ENCODE measurements at places on chromosomes 6 and 20.

- no peaks in the 10 kb centered on the region for H3K36me3 ChIP-seq
- no peak overlapping the region for H3K4me3 ChIP-seq
- no peak overlapping the region for H3K27ac ChIP-seq
- DNase-seq, result no peak
- no peaks in the 10 kb centered on the region for H3K27me3 ChIP-seq
- H3K4me1 ChIP-seq, result no peaks in the 10 kb centered on the region
Measured at GRCh38 chr6:117880824-117881223, 26.2 kb upstream of the SLC35F1 start.

DNA sequence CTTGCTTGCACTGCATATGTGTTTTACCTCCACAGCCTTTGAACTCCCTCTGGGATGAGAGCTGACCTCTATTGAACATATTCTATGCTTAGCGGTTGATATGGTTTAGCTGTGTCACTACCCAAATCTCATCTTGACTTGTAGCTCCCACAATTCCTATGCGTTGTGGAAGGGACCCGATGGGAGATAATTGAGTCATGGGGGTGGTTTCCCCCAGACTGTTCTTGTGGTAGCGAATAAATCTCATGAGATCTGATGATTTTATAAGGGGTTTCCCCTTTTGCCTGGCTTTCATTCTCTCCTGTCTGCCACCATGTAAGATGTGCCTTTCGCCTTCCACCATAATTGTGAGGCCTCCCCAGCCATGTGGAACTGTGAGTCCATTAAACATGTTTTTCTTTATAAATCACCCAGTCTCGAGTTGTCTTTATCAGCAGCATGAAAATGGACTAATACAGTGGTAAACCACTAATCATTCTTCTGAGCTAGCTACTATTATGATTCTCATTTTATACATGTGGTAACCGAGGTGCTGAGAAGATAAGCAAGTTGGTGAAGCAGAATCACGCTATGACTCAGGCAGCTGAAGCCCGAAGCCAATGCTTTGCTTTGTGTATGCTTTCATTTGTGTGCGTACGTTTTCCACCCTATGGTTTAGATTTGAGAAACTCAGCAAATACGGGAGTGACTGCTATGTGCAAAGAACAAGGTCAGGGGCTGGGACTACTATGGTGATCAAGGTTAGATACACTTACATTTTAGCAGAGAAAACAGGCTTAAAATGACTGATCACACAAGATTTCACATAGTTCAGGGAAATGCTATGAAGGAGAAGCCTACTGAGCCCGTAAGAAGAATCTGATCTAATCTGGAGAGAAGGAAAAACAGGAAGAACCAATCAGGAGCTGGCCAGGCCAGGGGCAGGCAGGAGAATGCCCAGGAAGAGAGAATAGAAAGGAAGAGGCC, 363.5 kb downstream of the ESR1 start:
- H3K27ac ChIP-seq, result no peak overlapping the region
- H3K27me3 ChIP-seq, result no peaks in the 10 kb centered on the region
- no peaks in the 10 kb centered on the region for H3K4me1 ChIP-seq
- no peak overlapping the region for H3K4me3 ChIP-seq

DNA sequence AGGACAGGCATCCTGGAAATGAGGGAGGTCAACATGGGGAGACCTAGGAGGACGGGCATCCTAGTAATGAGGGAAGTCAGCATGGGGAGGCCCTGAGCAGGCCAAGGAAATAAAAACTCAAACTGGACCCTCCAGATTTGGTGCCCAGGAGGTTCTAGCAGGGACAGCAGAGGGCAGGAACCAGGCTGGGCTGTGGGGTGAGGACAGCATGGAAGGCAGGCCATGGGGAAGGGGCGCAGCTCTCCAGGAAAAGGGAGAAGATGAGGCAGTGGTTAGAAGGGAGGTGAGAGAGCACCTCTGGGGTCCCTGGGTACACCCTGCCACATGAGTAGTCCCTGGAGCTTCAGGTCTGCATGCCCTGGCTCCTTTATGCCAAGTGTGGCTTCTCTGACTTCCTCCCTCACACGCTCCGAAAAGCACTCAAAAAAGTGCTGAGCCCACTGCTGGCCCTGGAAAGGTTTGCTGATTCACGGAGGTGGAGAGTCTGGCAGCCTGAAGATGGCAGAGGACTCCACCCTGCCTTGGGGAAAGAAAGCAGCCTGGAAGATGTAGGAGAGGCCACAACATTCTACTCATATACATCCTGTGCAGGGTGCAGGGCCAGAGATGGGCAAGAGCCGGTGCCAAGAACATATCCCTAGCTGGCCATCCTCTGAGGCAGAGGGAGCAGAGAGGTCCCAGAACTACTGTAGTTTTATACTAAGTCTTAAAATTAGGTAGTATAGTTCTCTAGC, 154.9 kb downstream of the MRPL14 start:
- no peak for DNase-seq
- no peak overlapping the region for H3K27ac ChIP-seq
- H3K4me1 ChIP-seq, result no peaks in the 10 kb centered on the region
- no peaks in the 10 kb centered on the region for H3K27me3 ChIP-seq

GRCh38 chr20:51342510-51343236, 199.8 kb downstream of the NFATC2 start:
- no peak overlapping the region for H3K27ac ChIP-seq
- H3K36me3 ChIP-seq, result no peaks in the 10 kb centered on the region
- H3K4me1 ChIP-seq, result no peaks in the 10 kb centered on the region
- H3K27me3 ChIP-seq, result no peaks in the 10 kb centered on the region

- no peak overlapping the region for H3K27ac ChIP-seq
- H3K4me3 ChIP-seq, result no peak overlapping the region
- no peaks in the 10 kb centered on the region for H3K36me3 ChIP-seq
- H3K27me3 ChIP-seq, result no peaks in the 10 kb centered on the region
- no peaks in the 10 kb centered on the region for H3K4me1 ChIP-seq
- no peak for DNase-seq
Measured at GRCh38 chr6:68134796-68135195, 500.3 kb upstream of the ADGRB3 start.
